H7 (cell line): ENCODE measurements at places on chromosomes 3 and 15. TPM values are rescaled to one million over a fixed set of nuclear protein-coding genes. Genes with fewer than 3 reads are reported as not detected.

NPRL2 gene
- 41.1 and 41.6 TPM in 2 replicates for total RNA-seq

DNA sequence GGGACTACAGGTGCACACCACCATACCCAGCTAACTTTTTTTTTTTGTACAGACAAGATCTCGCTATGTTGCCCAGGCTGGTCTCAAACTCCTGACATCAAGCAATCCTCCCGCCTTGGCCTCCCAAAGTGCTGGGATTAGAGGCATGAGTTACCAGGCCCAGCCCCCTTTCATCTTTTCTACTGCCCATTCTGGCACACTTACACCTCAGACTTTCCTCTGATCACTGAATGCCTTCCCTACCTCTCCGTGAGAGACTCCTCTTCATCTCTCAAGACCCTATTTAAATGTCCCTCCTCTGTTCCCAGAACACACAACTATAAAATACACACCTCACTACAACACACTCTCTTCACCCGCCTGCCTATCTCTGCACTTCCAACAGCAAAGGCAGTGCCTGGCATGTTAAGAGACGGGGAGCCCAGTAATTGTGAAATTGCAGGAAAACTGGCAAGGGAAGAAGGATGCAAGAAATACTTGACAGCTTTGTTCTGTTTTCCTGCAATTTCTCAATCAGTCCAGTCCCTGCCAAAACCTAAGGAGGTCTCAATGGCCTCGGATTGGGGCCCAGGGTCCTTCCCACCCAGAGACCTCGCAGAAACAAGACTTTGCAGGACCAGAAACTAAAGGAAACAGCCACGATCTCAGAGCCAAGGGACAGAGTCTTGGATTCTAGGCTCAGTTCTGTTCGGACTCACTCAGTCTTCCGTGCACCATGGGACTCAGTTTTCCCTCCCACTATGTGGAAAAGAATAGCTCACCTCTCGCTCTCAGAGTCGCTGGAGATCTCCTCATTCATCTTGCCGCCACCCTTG lies 849 bp downstream of the RRP9 start:
- no peak for DNase-seq

GOLGA8B gene
- total RNA-seq = 18.8 and 21.9 TPM in 2 replicates

ZBED2 gene
- total RNA-seq = not detected in 2 replicates

SH3GL3 gene
- 6.8 and 7.0 TPM in 2 replicates for total RNA-seq

DNA sequence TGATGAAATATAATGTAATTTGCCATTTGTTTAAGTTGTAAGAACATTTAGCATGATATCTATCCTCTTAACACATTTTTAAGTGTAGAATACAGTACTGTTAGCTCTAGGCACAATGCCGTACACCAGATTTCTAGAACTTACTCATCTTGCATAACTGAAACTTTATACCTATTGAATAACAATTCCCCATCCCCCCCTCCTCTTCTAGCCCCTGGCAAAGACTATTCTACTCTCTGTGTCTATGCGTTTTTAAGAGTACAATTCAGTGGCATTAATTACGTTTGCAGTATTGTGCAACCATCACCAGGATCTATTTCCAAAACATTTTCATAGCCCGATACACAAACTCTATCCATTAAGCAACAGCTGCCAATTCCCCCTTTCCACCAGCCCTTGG lies 261.7 kb downstream of the PLOD2 start:
- DNase-seq = no peak

DNA sequence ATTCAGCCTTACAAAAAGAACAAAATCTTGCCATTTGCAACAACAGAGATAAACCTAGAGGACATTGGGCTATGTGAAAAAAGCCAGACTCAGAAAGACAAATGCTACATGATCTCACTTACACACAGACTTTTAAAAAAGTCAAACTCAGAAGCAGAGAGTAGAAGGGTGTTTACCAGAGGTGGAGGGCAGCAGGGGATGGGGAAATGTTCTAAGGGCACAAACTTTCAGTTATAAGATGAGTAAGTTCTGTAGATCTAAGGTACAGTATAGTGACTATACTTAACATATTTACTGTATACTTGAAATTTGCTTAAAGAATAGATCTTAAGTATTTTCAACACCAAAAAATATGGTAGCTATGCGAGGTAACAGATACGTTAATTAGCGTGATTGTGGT lies 3.0 kb downstream of the MYEF2 start:
- no peak for DNase-seq

- no peak for DNase-seq
Measured at GRCh38 chr3:187767266-187768012, 22.2 kb upstream of the BCL6 start.

GRCh38 chr3:183933160-183933559 lies 48.5 kb upstream of the PARL start:
- DNase-seq = no peak
